Ovary (tissue), 10 donors: ENCODE measurements at places on chromosomes 3 and 15. TPM values are rescaled to one million over a fixed set of nuclear protein-coding genes. Genes with fewer than 3 reads are reported as not detected.

CCR9 gene
- 0.08 TPM for total RNA-seq

DNA sequence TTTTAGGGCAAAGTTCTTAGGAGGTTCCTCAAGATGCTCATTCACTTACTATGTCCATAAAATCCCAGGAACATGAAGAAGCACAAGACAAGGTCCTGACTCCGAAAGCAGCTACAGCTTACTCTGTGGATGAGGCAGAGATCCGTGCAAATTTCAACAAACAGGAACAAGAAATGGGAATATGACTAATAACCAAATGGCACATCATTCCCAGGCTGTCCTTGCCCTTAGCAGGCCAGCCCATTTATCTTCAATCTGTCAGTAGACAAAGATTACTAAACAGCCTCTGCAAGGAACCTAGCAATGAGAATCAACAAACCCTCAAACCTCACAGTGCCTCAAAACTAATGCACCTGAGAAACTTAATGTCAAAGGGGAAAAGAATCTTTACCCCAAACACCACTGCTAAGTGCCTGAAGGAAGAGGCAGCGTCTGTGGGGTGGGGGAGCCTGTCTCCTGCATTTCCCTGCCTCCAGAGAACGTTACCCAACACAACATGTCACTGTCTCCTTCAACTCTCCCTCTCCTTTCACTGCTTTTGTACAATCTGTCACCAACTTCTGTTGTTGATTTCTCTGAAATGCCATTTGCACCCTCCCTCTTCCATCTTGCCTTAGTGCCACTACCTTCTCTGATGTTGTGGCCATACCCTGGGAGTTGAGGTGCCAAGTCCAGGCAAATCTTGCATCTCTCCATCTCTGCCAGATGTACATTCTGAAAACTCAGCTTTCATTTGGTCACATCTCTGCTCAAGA, 4.8 kb downstream of the TNFAIP8L3 start:
- H3K27me3 ChIP-seq: no peaks in the 10 kb centered on the region
- H3K27ac ChIP-seq: no peak overlapping the region
- H3K36me3 ChIP-seq: no peaks in the 10 kb centered on the region
- peaks cover 16% of the 10 kb centered on the region for H3K4me1 ChIP-seq

AHSG gene
- 0.25 TPM for total RNA-seq

VILL gene
- 5.7 TPM for total RNA-seq

DNA sequence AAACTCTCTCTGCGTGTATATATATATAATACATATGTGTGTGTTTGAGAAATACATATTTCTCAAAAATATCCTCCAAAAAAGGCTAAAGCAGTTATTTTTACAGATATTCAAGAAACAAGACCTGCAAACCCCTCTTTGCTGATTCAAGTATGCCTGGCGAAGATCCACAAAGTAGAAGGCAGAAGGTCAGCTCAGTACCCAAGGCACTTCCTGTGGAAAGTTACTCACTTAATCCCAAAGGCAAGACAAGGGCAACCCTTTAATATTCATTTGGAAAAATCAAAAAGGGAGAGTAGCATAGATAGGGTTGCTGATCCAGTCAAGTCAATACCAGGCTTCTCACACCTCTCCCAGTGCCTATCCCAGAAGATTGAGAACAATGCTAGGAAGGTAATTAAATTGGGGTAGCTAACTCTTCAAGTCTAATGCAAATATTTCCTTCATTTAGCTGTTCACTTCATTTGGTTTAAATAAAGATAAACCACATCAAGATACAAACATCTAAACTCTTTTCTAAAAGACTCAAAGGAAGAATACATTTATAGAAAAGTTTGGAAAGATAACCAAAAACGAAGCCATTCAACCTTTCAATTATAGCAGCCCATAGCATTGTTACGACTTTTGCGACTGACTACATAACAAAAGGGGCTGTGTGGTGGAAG, 7.2 kb downstream of the COX17 start:
- no peak for DNase-seq
- H3K27ac ChIP-seq: no peak overlapping the region
- H3K4me1 ChIP-seq: no peaks in the 10 kb centered on the region
- H3K4me3 ChIP-seq: no peak overlapping the region
- no peaks in the 10 kb centered on the region for H3K27me3 ChIP-seq

NSUN3 gene
- total RNA-seq: 14.9 TPM

- no peaks in the 10 kb centered on the region for H3K27me3 ChIP-seq
- H3K27ac ChIP-seq: no peak overlapping the region
- H3K36me3 ChIP-seq: no peaks in the 10 kb centered on the region
- DNase-seq: no peak
- H3K4me3 ChIP-seq: no peak overlapping the region
Observed at GRCh38 chr15:88131937-88132336, 124.6 kb downstream of the NTRK3 start.

DNA sequence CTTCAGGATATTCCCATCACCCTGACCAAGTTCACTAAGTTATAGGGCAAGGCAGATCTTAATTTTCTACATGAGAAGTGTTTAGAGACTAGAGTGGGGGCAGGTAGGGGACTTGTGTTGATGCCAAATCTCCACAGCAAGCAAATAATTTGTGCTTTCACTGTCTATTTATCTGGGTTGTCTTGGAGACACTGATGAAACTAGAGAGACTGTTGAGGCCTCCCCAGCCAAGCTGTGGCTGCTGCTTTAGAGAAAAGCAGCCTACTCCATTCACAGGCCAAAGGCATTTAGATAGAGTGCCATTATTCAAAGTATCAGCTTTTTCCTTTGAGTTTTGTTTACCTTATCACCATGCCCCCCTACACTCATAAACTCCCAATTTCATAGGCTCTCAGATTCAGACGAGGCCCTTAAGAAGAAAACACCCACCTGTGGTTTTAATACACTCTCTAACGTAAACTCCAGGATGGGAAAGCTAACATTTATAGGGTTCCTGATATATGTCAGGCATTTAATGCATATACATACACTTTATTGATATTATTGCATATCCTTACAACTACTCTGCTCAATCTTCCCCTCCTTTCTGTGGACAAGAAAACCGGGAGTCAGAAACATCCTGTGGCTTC, 130.4 kb upstream of the FOXB1 start:
- no peaks in the 10 kb centered on the region for H3K4me1 ChIP-seq
- no peaks in the 10 kb centered on the region for H3K27me3 ChIP-seq
- H3K27ac ChIP-seq: no peak overlapping the region

- H3K4me3 ChIP-seq: peak overlapping the region; percentile 30
- H3K27ac ChIP-seq: no peak overlapping the region
- no peaks in the 10 kb centered on the region for H3K36me3 ChIP-seq
- H3K4me1 ChIP-seq: no peaks in the 10 kb centered on the region
- H3K27me3 ChIP-seq: no peaks in the 10 kb centered on the region
Observed at GRCh38 chr15:83365370-83365938, 81.0 kb upstream of the BNC1 start.

GRCh38 chr15:31526916-31527690, 200.5 kb downstream of the KLF13 start:
- no peak for DNase-seq
- H3K27me3 ChIP-seq: no peaks in the 10 kb centered on the region
- no peaks in the 10 kb centered on the region for H3K36me3 ChIP-seq
- no peak overlapping the region for H3K27ac ChIP-seq
- no peak overlapping the region for H3K4me3 ChIP-seq
- no peaks in the 10 kb centered on the region for H3K4me1 ChIP-seq

ADGRG7 gene
- not detected for total RNA-seq

RTP4 gene
- total RNA-seq: 0.24 TPM

- H3K36me3 ChIP-seq: no peaks in the 10 kb centered on the region
- no peak overlapping the region for H3K27ac ChIP-seq
- H3K27me3 ChIP-seq: no peaks in the 10 kb centered on the region
- DNase-seq: no peak
- H3K4me3 ChIP-seq: no peak overlapping the region
- no peaks in the 10 kb centered on the region for H3K4me1 ChIP-seq
Observed at GRCh38 chr3:99269606-99270351, 368.3 kb upstream of the DCBLD2 start.

ZNF710 gene
- 19.7 TPM for total RNA-seq

NOX5 gene
- total RNA-seq: not detected

TMPRSS7 gene
- total RNA-seq: not detected
